ENCODE measurements at places on chromosomes 3 and 15.

- DNase-seq, result peak; percentile 94
These were observed 7.8 kb upstream of the KIF7 start for GRCh38 chr15:89662893-89663626.

GRCh38 chr3:100779480-100779879 lies 70.2 kb downstream of the TFG start:
- no peak for DNase-seq

DNA sequence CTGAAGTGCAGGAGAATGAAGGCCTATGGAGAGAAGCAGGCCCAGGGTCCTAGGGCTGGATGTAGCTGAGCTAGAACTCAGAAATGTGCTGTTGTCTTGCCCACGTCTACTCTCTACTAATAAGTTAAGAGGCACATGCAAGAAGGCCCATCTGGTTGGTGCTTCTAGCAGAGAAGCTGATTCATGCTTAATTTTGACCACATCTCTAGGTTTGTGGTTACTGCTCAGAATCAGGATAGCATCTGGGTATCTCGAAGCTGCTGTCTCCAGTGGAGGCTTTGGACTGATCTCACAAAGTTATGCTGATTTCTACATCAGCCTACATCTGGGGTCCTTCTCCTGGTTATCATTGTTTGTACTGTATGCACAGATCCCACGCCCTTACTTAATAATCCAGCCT lies 87.3 kb downstream of the CACNA1D start:
- DNase-seq, result peak; percentile 42

DNA sequence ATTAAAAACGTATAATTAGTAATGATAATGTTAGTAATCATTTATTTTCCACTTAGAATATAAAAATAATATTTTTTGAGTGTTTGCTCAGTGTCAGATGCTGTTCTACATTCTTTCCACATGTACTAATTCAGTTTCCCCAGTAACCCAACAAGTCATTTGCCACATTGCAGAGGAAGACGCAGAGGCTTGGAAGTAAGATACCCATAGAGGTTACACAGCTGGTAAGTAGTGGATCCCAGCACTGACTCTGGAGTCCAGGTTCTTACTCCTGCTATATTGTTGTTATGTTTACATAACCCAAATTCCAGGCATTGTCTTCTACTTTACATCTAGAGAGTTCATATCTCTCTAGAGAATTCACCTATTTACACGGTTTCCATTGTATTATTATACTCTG lies 48.2 kb upstream of the MYO5C start:
- DNase-seq, result no peak

DNA sequence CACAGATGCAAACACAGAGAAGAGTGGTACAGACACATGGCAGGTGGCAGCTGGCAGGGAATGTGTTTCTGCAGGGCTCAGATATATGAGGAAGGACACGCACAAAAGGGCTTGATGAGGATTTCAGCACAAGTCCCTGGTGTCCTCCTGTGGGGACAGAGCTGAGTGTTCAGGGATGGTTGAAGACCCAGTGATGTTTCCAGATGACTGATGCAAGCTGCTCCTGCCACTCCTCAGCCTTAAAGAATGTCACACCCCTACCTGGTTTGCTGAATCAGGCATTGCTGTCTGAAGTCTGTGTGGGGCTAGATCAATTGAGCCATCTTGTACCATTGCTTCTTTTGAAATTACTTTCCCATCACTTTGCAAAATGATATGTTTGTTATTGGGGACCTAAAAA lies 40.2 kb downstream of the TNFAIP8L3 start:
- no peak for DNase-seq

DNA sequence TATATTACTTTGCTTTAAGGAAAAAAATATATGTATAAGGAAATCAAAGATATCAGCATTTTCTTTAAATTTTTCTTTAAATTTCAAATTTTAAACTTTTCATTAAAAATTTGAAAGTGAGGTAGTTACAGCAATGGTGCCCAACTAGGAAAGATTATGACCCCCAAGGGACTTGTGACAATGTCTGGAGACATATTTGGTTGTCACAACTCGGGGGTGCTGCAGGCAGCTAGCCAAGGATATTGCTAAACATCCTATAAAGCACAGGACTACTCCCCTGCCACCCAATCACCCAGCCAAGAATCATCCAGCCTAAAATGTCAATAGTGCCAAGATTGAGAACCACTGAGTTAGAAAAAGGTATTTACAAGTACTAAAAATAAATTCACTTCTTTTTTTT lies 57.3 kb downstream of the SLC4A7 start:
- peak; percentile 12 for DNase-seq

DNA sequence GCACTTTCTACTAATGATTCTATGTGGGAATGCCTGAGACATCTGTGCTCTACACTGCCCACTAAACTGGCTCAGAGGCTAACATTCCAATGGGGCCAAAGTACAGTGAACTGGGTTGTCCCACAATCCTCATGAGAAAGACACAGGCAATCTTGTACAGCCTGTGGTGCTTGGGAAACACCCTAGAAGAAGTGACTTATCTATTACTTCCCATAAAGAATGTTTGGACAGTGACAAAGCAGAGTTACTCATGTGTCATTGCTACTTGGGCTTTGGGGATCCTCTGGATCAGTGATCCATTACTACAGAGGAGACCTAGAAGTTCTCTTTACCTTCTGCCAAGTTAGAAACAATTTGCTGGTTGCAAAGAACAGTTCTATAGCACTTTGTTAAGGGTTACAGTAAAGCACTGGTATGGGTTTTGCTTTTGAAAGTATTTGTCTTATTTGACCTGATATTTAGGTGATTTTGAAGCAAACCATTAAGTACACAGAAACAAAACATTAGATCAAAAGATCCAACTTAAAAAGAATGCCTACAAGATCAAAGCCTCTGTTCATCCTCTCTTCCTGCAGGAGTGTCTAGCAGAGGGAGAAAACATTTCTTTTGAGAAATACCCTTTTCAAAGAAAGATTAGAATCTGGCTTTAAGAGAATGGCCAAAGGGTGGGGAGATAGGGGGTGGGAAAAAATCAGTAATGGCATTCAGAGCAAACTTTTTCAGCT lies 75.8 kb downstream of the CTNNB1 start:
- peak; percentile 86 for DNase-seq

GRCh38 chr3:23575697-23576096 lies 230.1 kb upstream of the UBE2E1 start:
- peak; percentile 38 for DNase-seq
